ENCODE measurements at places on chromosomes 3 and 15.

- no peak for DNase-seq
These were observed 9.0 kb downstream of the WNT7A start for GRCh38 chr3:13870902-13871301.

DNA sequence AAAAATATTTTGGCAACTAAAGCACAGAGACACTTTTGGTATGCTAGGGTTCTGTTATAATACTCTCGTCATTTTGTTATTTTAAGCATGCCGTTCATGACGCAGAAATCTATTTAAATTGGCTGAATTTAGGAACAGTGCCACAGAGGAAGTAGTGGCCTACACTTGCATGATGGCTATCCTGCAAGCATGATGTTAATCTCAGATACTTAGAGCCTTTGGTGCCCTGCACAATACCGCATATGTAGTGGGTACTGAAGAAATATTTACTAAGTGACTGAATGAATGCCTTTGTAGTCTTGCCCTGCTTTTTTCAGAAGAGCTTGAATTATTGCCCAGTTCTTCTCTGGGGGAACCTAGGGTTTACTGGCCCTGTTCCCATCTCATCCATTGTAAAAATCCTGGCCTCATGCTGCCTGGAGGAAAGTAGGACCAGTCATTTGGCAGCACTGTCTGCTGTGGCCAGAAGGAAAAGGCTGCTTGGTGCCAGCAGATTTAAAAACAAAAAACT is 79.0 kb downstream of the SERPINI1 start:
- DNase-seq: no peak

DNA sequence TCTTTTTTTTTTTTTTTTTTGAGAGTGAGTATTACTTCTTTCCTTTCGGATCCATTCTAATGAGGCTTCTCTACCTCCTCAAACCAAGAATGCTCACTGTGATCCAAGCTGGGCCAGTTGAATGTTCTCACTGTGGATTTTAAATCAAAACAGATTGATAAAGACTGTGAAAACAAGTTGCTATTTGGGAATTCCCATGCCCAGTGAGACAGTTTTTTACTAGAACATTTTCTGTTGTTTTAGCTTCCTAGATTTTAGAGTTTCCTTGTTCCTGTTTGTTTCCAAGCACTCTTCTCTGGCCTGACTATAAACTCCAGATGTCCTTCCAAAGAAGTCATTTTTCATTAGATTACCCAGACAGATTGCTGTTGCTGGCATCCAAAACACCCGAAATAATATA is 60.1 kb upstream of the GALNT15 start:
- DNase-seq: no peak

- DNase-seq: peak; percentile 21
These were observed 7.7 kb downstream of the SNX4 start for GRCh38 chr3:125512135-125512920.

DNA sequence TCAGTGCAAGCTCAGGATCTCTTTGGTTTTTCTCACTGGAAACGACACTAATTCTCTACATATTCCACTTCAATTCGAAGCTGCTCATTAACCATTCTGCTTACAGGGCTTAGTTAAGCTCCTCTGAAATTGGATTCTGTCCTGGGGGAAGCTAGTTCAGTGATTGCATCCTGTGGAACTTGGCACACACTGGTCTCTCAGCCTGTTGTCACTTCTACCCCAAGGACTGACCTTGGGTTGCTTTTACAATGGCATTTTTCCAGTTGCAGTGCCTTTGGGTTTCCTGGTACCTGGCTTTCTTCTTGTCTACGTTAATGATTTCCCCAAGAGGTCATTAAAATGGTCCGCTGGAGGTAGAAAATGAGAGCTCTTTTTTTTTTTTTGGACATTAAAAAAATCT is 33.3 kb upstream of the GABRB3 start:
- DNase-seq: no peak

Measured in stimulated activated naive CD8-positive, alpha-beta T cell treated with anti-CD3 and anti-CD28 coated beads, Interleukin-15, Interleukin-2, amounts not matched to agents 100 U/mL and 50 U/mL, for 24 hours (primary cell).